Activated CD4-positive, alpha-beta T cell treated with anti-CD3 and anti-CD28 coated beads, Interleukin-2, amount 50 U/mL, for 1 hour (primary cell): ENCODE measurements at places on chromosomes 2 and 18.

DNA sequence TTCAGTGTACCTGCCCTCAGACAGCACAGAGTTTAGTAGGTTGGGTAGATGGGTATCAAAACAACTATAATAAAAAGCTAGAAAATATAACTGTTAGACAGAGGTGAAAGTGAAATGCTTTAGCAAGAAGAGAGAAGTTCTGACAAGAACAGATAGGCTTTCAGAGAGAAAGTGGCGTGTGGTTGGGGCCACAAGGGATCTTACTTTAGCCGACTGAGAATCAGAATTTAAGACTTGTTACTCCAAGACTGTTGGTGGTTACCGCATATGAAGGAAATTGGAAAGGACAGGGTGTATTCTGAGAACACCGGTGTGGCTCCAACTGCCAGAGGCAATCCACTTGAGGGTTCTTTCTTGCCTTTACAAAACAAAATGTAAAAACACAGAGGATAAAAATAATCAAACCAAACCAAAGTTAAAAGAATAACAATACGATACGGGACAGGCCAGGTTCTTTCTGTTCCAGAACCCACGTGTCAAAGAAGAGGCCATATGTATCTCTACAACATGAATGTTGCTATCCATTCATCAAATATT lies 44.4 kb upstream of the AGPS start:
- no peak for DNase-seq

- DNase-seq, result no peak
Measured at GRCh38 chr2:42918041-42918440, 125.7 kb upstream of the HAAO start.

DNA sequence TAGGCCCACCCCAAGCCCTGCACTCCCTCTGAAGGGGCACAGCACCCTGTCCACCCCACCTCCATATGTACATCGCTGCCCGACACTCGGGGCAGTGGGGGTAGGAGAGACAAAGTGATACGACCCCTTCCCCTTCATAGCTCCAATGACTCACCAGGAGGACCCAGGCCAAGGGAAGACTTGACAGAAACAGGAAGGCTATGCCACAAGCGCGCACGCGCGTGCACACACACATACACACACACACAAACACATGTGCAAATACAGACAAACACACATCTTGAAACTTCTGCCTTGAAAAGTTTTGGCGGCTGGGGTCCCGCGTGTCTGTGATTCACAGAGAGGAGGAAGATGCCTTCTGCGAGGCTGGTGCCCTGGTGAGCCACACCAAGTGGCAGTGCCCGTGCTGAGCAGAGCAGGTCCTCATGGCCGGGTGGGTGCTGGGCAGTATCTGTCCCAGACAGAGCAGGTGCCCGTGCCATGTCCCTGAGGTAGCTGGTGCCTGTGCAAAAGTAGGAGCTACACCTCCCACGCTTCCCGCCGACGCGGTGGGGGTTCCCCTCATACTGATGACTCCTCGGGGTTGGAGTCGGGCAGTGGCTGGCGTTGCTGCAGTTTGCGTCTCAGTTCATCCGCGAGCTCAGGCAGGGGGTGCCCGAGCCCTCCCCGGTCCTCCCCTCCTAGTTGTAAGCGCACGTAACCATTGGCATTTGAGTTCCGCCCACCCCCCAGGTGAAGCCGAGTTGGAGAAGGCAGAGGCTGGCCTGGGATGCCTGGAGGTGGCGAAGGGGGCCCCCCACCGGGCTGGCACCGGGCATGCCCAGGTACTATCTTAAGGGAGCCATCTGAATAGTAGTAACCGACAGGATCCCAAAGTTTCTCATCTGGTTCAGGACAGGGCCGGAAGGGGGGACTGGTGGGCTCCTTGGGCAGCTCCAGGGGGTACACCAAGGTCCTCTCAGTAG lies 2.5 kb upstream of the ANKRD39 start:
- peak; percentile 27 for DNase-seq

DNA sequence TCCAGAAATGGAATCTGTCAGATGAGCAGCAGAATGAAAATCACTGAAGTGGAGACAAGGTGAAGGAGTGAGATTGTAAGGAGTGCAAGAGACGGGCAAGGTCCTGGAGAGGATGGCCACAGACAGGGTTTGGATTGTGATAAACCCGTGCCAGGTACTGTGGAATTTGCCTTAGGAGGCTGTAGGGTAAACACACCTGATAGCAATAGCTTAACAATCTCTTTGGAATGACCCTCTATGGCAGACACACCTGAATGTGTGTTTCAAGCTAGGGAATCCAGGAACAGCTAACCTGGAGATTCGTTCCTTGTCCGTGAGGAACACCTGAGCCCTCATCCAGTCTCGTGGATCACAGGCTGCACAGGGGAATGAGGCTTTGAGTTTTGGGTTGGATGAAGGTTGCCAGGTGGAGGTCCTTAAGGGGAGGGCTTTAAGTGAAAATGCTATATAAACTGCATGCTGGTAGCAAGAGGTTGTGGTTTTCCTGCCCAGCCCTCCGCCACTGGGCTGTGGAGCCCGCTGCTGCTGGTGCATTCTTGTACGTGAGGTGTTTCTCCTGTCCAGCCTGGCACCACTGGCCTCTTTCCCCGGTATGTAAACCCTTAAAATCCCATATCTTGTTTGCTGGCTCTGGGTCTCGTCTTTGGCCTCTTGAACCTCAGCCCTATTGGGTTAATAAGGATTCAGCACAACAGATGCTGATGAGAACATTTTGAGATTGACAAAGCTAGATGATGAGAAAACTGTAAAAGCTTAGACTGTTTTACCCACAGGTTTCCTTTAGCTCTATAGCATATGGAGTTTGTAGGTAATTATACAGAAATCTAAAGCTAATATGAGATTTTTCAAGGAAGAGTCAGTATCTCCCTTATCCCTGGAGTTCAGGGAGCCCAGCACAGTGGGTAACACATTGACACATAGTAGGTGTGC lies 117.9 kb downstream of the ARHGAP15 start:
- DNase-seq, result peak; percentile 9

- DNase-seq, result no peak
Measured at GRCh38 chr2:223051693-223052289, at the start of gene KCNE4. Gene KCNE4, plus strand, starts transcription at chr2:223052190. Its CDS starts 641 bp downstream, at chr2:223052831.

- no peak for DNase-seq
Measured at GRCh38 chr2:226760412-226761194, 39.0 kb downstream of the IRS1 start.

DNA sequence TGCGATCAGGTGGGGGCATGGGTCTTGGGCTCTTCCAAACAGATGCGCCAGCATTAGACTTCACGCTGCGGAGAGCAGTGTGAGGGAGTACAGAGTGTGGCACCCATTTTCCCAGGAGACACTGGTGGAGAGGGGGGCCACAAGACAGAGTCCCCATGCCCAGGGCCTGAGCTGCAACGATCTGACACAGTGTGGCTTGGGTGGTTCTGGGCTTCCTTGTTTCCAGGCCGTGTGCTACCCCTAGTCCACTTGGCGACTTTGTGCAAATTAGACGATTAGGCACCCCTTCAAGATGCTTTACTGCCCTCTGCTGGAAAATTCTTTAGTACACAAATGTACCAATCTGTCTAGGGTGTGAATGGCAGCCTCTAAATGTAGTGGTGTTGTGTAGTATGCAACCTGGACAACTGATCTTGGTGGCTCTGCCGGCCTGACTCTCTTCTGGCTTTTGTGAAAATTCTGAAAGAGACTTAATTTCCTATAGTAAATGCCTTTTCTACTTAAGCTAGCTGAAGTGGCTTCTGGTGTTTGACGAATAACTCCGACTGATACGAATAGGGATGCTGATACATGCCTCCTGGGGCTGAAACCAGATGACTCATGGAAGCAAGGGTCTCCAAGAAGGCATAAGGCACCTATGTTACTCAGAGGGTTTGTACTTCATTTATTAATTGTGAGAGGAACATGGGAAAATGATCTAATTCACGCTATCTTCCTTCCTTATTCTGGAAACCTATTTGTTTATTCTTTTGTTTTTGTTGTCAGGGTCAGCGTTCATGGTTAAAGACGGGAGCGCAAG lies 92.3 kb upstream of the SMAD2 start:
- DNase-seq, result no peak

- no peak for DNase-seq
Measured at GRCh38 chr2:207161247-207162123, 4.3 kb downstream of the KLF7 start.

DNA sequence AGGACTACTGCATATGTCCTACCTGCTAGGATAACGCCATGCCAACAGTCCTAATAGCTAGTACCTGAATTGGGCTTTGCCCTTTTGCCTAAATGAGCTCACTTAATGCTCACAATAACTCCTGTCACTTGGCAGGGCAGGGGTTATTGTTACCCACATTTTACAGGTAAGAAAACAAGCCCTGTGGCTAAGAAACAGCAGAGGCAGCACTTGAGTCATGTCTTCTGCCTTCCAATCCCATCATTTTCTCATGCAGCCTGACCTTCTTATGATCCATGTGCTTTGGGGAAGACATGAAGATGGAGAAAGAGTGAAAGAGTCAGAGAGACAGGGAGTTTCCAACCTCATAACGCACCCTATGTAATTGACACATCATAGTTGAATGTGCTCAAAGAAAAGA lies 33.6 kb upstream of the LPIN1 start:
- no peak for DNase-seq

- no peak for DNase-seq
Measured at GRCh38 chr2:189506514-189506976, 65.3 kb downstream of the WDR75 start.

DNA sequence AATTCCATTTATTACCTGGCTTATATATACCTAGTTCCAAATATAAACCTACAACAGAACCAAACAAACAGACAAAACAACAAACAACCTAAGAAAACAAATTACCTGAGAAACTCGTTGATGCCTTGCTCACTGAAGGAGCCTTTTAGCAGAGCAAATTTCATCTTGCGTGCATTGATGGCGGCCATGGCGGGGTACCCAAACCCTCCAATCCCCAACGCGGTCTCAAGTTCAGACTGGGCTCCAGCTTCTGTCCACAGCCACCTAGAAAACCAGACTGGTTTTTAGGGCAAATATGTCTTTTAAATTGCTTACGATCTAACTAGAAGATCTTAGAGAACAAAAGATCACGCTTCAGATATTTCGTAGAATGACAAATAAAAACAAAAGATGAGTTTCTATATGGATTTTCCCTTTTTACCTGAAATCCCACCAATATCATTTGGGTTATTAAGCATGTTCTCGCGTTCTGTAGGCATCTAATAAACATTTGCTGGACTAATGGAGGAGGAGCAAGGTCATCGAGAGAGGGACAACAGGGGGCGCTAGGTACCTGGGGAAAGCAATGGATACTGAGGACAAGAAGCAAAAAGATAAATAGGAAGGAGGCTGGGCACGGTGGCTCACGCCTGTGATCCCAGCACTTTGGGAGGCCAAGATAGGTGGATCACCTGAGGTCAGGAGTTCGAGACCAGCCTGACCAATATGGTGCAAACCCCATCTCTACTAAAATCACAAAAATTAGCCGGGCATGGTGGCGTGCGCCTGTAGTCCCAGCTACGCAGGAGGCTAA lies 25.2 kb downstream of the PDIA6 start:
- peak; percentile 32 for DNase-seq

- DNase-seq, result no peak
Measured at GRCh38 chr2:19540739-19541525, 182.5 kb upstream of the OSR1 start.

- DNase-seq, result no peak
Measured at GRCh38 chr2:227415538-227416424, 28.0 kb upstream of the SCYGR1 start.

GRCh38 chr2:1738646-1739302 lies 5.5 kb downstream of the PXDN start:
- DNase-seq, result no peak

- DNase-seq, result no peak
Measured at GRCh38 chr2:72998234-72998651, 73.3 kb downstream of the SFXN5 start.

DNA sequence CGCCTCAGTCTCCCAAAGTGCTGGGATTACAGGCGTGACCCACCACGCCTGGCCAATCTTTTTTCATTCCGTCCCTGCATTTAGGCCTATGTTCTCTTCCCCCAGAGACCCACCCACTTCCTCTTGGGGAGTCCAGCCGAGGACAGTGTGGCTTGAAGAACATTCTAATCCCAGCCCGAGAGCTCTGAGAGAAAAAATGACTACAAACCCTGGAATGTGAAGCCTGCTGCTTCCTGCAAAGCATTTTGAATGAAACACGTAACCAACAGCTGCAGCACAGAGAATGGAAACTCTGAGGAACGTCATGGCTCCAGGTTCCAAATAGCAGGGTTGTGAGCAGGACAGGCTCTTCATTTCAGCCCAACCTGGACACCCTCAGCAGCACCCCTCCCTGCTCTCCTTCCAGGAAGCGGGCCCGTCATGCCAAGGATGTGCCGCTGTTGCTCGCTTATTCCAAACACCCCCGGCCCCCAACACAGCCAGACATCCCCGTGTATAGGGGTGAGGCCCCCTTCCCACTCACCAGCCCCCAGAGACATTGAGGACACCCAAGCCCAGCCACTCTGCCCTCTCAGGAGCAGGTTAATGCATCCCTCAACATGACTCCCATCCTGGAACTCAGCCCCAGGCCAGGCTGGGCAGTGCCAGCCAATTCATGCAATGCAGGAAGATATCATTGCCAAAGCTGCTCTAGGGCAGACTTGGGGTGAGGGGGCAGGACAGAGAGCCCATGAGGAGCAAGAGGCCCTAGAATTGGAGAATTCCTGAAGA lies 139.8 kb downstream of the ZFP36L2 start:
- no peak for DNase-seq

GRCh38 chr2:134845719-134846118 lies 7.3 kb downstream of the ACMSD start:
- DNase-seq, result no peak

- no peak for DNase-seq
Measured at GRCh38 chr18:61669320-61669719, 223.5 kb downstream of the RNF152 start.

DNA sequence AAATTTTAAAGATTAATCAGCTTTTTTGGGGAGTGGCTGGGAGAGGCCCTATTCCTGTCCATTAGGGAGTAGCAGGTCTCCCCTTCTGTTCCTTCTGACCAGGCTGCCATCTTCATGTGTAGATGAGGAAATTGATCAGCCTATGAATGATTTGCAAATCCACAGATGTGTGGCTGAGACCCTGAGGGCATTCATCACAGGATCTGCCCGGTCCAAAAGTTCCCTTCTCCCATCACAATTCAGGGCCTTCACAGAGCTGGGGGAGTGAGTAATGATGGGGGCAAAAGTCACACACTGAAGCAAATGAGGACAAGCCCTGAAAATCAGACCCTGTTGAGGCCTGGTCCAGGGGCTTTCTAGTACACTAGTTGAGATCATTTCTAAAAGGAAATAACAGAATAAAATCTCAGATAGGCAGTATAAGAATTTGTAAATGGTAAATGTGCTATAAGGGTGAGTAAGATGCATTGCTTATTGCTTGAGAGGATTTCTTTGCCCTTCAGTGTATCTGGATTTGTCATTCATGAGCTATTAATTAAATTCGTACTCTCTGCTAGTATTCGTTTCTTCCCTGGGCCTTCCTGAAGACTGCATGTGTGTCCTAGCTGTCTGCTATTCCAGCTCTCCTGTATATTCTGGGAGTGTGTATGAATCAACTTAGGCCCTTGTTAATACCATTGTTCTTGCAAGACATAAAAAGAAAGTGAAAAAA lies 53.2 kb downstream of the SETBP1 start:
- no peak for DNase-seq

GRCh38 chr18:6270771-6271216 lies 143.9 kb downstream of the L3MBTL4 start:
- no peak for DNase-seq
